ENCODE measurements at places on chromosomes 12 and 14.

- peak; percentile 64 for DNase-seq
- H3K36me3 ChIP-seq, result no peaks in the 10 kb centered on the region
- H3K4me1 ChIP-seq, result peaks cover 29% of the 10 kb centered on the region
- peak within 1 kb of the TSS; percentile 78 for H3K27ac ChIP-seq
Observed at GRCh38 chr14:22982477-22983245, at the start of gene AJUBA. Gene AJUBA (minus strand): TSS chr14:22982551. CDS start chr14:22982266, 285 bp downstream.

DNA sequence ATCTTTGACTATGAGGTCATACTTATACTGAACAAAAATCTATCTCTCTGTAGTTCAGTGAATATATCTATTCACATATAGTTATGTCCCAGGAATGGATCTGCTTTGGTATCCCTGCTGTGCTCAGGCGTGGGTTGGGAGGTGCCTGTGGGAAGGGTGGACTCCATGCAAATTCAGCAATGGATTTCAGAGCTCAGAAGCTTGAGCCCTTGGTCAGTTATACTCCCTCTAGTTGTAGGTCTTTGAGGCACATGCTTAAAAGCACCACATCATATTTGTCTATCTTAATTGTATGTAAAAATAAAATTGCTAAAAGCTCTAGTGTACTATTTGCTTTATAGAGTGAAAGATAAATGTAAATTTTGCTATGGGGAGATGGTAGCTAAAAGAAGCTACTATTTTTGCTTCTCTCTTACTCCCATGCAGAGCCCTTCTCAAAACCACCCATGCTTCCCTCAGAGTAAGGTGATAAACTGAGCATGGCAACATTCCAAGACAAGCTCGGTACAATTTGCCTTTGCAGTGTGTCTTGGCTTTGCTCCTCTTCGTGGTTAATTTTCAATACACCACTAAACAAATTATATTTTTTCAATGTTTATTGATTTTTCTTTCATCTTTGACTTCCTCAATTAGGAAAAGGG, 54.9 kb downstream of the SLC16A7 start:
- H3K27me3 ChIP-seq, result no peaks in the 10 kb centered on the region
- H3K27ac ChIP-seq, result peak overlapping the region; percentile 34
- H3K4me1 ChIP-seq, result peaks cover 31% of the 10 kb centered on the region
- H3K4me3 ChIP-seq, result no peak overlapping the region
- H3K36me3 ChIP-seq, result no peaks in the 10 kb centered on the region

GRCh38 chr14:100419856-100420255, 96.7 kb downstream of the SLC25A47 start:
- no peak overlapping the region for H3K4me3 ChIP-seq
- H3K36me3 ChIP-seq, result no peaks in the 10 kb centered on the region
- no peak overlapping the region for H3K27ac ChIP-seq
- DNase-seq, result no peak
- no peaks in the 10 kb centered on the region for H3K27me3 ChIP-seq

DNA sequence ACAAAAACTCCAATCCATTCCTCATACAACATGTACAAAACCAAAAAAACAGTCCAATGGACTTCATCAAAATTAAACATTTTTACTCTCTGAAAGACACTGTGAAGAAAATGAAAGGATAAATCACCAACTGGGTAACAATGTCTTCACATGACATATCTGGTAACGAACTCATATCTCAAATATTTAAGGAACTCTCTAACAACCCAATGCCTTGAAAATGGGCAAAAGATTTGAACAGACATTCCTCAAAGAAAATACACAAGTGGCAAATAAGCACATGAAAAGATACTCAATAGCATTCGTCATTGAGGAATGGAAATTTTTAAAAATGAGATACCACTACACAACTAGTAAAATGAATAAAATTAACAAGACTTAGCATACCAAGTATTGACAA, 198.7 kb upstream of the RASSF8 start:
- H3K4me3 ChIP-seq, result no peak overlapping the region
- no peak for DNase-seq
- no peak overlapping the region for H3K27ac ChIP-seq
- no peaks in the 10 kb centered on the region for H3K27me3 ChIP-seq

DNA sequence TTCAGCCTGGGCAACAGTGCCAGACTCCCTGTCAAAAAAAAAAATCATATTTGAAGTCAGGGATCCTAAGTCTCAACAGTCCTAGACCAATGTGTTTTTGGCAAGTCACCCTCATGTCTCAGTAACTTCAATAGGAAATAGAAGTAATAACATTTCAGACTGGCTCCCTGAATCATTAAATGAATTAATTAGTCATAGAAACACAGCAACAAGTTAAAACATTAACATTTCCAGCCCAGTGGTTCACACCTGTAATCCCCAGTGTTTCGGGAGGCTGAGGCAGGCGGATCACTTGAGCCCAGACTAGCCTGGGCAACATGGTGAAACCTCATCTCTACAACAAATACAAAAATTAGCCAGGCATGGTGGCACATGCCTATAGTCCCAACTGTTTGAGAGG, 125.2 kb downstream of the GTF2A1 start:
- no peaks in the 10 kb centered on the region for H3K4me1 ChIP-seq
- no peak for DNase-seq
- H3K27ac ChIP-seq, result no peak overlapping the region
- H3K27me3 ChIP-seq, result no peaks in the 10 kb centered on the region
